ENCODE measurements at places on chromosomes 7 and 10.

DNA sequence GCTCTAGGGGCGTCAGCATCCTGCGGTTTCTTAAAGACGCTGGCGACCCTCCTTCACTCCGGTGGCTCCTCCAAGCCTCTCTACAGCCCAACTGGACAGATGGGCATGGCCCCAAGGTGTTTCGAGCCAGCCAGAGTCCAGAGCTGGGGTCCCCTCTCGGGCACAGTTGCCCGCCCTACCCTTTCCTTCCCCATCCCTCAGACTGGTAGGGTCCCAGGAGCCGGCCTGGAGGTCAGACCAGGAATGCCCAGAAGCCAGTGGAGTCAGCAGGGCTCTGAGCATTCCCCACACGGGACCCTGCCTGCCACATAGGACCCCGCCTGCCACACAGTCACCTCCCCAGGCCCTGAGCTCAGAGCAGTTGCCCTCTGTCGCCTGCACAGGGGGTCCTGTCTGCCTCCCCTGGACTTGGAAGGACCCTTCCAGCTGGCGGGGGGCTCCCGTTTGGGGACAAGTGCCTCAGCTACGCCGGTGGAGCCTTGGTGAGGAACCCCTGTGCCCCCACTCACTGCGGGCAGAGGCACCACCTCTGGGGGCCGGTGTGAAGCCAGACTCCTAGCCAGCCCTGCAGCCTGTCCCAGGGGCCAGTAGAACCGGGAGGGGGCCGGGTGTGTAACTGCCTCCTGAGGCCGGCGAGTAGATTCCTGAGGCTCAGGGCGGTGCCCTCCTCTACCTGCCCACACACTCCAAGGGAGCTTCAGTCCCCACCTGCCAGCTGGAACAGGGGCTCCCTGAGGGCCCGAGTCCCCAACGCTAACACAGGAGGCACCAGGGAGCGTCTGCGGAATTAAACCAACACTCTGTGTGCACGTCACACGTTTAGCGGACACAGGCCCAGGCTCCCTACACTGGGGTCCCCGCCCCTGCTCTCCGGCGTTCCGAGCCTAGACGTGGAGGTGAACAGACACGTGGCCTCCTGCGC, 19.4 kb upstream of the PDGFA start:
- no peak overlapping the region for H3K27ac ChIP-seq
- H3K27me3 ChIP-seq = peaks cover 8% of the 10 kb centered on the region
- DNase-seq = no peak
- no peaks in the 10 kb centered on the region for H3K4me1 ChIP-seq

GRCh38 chr10:52463826-52464225, 149.7 kb downstream of the DKK1 start:
- DNase-seq = no peak
- no peaks in the 10 kb centered on the region for H3K4me1 ChIP-seq
- no peaks in the 10 kb centered on the region for H3K27me3 ChIP-seq
- no peak overlapping the region for H3K27ac ChIP-seq
- H3K4me3 ChIP-seq = no peak overlapping the region
- H3K36me3 ChIP-seq = no peaks in the 10 kb centered on the region

GRCh38 chr10:33272635-33273034, 61.8 kb downstream of the NRP1 start:
- H3K4me1 ChIP-seq = peaks cover 44% of the 10 kb centered on the region
- H3K36me3 ChIP-seq = peaks cover 50% of the 10 kb centered on the region

DNA sequence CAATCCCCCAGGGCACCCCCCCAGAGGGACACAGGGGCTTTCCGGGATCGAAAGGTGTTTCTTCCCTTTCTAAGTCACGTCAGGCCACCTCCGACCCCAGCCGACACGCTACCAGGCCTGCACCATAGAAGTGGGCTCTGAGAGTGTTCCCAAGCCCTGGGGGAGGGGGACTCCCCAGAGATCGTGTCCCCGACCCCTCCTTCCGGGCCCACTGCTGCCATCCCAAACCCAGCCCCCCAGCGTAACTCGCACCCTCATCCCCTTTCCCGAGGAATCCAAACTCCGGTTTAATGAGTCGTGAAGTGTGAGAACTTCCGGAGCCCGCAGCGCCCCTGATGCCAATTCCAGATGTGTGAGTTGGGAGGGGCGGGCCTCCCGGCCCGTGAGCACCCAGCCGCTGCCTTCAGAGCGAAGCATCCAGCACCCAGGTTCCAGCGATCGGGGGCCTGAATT, 11.3 kb downstream of the UNCX start:
- no peak for DNase-seq
- H3K27ac ChIP-seq = no peak overlapping the region
- no peak overlapping the region for H3K4me3 ChIP-seq
- H3K4me1 ChIP-seq = peaks cover 3% of the 10 kb centered on the region
- H3K27me3 ChIP-seq = peaks cover 31% of the 10 kb centered on the region

DNA sequence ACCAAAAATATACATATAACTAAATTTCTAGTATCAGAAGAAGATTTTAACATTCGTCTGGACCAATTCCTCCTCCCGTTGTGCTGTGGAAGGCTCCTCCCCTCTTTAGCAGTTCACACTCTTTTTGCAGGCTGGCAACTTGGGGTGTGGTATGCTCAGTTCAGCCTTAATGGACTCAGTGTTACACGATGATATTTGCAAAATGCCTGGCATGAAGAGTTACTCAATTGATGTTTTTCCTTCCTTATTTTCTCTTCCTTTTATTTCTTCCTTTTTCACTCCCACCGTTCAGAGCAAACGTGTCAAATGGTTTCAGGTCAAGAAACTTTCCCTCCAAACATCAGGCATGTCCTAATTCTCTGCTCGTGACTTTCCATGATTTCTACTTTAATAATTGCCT, 248.3 kb downstream of the PHF14 start:
- no peaks in the 10 kb centered on the region for H3K36me3 ChIP-seq
- no peaks in the 10 kb centered on the region for H3K4me1 ChIP-seq
- no peak overlapping the region for H3K4me3 ChIP-seq
- H3K27me3 ChIP-seq = peaks cover 2% of the 10 kb centered on the region
- no peak for DNase-seq
- H3K27ac ChIP-seq = no peak overlapping the region

GRCh38 chr10:14017467-14017866, 313.3 kb downstream of the FRMD4A start:
- no peaks in the 10 kb centered on the region for H3K36me3 ChIP-seq
- H3K4me1 ChIP-seq = peaks cover 22% of the 10 kb centered on the region
- DNase-seq = no peak
- no peak overlapping the region for H3K4me3 ChIP-seq

DNA sequence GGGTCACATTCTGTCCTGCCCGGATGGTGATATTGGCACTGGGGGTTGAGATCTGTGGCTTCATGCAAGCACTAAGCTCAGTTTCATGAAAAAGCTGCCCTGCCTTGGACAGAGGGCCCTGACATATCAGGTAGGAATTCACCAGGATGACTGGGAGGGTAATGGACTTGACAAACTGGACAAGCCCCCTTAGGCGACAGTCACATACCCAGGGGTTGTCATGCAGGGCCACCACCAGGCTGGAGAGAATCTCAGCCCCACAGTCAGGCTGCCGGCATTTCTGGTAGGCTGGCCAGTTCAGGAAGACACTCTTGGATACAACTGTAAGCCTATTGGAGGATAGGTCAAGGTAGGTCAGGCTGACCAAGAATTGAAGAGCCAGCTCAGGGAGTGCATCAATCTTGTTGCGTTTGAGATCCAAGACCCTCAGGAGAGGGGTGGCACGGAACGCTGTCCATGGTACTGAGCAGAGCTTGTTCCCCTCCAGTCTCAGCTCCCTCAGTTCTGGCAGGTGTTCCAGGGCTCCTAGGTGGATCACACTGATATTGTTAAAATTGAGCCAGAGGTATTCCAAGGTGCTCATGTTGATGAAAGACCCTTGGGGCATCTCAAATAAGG, 824 bp downstream of the LRIT2 start:
- H3K36me3 ChIP-seq = no peaks in the 10 kb centered on the region
- DNase-seq = peak; percentile 53
- peaks cover 7% of the 10 kb centered on the region for H3K27me3 ChIP-seq
- H3K27ac ChIP-seq = no peak overlapping the region
- H3K4me3 ChIP-seq = no peak overlapping the region
- no peaks in the 10 kb centered on the region for H3K4me1 ChIP-seq

DNA sequence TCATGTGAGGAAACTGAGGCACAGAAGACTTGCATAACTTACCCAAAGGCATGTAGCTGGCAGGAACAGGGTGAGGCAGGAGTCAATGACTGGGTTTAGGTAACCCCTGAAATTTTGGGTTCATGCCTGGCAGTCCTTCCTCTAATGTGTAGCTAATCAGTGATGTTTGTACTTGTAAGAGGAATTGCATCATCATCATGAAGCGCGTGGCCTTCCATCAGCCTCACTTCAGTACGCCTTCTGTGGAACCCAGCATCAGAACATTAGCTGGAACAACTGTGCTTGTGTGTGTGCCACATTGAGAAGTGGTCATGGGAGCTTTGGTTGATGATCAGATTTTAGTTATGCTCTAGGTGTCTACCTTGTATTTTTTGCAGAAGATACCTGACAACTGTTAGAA, 18.2 kb upstream of the STMP1 start:
- H3K4me1 ChIP-seq = peaks cover 13% of the 10 kb centered on the region
- H3K27me3 ChIP-seq = no peaks in the 10 kb centered on the region
- peaks cover 26% of the 10 kb centered on the region for H3K36me3 ChIP-seq

GRCh38 chr10:21385536-21385935, 139.9 kb downstream of the SKIDA1 start:
- H3K36me3 ChIP-seq = no peaks in the 10 kb centered on the region
- H3K4me3 ChIP-seq = no peak overlapping the region

DNA sequence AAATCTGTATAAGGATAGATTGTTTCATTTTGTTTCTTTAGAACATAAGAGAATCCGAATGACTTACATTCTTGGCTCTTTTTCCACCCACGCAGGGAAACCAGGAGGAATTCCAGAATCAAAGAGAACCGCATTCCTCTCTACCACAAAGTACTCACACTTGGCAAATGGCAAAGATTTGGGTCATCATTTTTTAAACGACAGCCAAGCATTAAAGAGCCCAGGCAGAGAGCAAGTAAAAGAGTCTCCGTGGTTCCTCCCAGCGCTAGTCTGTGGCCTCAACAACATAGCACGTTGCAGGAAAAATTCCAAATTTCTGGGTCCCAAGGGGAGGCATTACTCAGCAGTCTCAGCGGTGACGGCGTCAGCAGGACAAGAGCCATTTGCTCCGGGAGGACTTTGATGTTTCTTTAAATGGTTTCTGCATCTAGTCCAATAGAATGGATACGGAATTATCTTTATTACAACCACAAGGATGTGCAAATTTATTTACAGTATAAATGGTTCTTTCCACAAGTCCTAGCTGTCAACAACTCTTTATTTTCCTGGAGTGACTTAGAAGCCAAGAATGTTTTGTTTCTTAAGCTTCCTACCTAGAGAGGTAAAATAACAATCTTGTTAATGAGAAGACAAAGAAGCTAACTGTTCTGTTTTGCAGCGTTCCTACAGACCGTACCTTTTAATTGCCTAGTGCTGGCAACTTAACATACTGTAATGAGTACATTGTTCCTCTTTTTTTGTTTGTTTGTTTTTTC, 232.5 kb downstream of the SKIDA1 start:
- H3K4me1 ChIP-seq = peaks cover 24% of the 10 kb centered on the region
- no peaks in the 10 kb centered on the region for H3K36me3 ChIP-seq
- H3K4me3 ChIP-seq = peak overlapping the region; percentile 62
- H3K27me3 ChIP-seq = peaks cover 1% of the 10 kb centered on the region
- DNase-seq = peak; percentile 51

GRCh38 chr7:30694218-30694745, 12.0 kb upstream of the CRHR2 start:
- H3K4me3 ChIP-seq = no peak overlapping the region
- DNase-seq = no peak

DNA sequence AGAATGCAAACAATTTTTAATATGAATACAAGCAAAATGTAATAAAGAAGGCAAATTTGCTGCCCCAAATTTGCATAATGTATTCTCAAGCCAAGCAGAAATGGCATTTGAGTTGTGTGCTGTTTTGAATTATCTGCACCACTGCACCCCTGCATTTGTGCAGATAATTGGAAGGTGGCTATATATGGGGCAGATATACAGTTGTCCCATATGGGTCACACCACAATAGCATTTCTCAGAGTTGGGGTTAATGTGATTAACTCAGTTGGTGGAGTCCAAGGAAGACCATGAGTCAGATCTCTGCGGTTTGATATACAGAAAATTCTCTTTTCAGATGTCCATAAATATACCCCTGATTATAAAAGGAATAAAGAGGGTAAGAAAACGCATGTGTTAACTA, 68.9 kb upstream of the EXOC4 start:
- H3K36me3 ChIP-seq = no peaks in the 10 kb centered on the region
- no peak for DNase-seq
- H3K27me3 ChIP-seq = no peaks in the 10 kb centered on the region
- H3K27ac ChIP-seq = no peak overlapping the region
- no peak overlapping the region for H3K4me3 ChIP-seq

- no peak overlapping the region for H3K4me3 ChIP-seq
- DNase-seq = no peak
- peaks cover 1% of the 10 kb centered on the region for H3K27me3 ChIP-seq
Observed at GRCh38 chr10:66919248-66919647, 6.6 kb upstream of the LRRTM3 start.

- no peak overlapping the region for H3K4me3 ChIP-seq
- no peaks in the 10 kb centered on the region for H3K27me3 ChIP-seq
- H3K36me3 ChIP-seq = no peaks in the 10 kb centered on the region
- H3K27ac ChIP-seq = no peak overlapping the region
Observed at GRCh38 chr10:31262672-31263071, 56.3 kb upstream of the ZEB1 start.

GRCh38 chr10:26335574-26336093, 102.5 kb upstream of the APBB1IP start:
- no peak for DNase-seq
- no peaks in the 10 kb centered on the region for H3K36me3 ChIP-seq
- no peak overlapping the region for H3K27ac ChIP-seq
- peaks cover 1% of the 10 kb centered on the region for H3K27me3 ChIP-seq
- no peak overlapping the region for H3K4me3 ChIP-seq

DNA sequence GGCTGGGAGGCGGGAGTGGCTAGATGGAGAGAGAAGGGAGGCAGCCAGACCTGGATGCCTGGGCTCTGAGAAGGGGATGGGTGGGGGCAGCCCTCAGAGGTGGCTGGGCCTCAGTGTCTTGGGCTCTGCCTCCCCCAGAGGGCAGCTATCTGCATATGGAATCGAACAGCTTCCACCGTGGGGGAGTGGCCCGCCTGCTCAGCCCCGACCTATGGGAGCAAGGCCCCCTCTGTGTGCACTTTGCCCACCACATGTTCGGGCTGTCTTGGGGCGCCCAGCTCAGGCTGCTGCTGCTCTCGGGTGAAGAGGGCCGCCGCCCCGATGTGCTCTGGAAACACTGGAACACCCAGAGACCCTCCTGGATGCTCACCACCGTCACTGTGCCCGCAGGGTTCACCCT, 3.3 kb downstream of the ZAN start:
- H3K27ac ChIP-seq = no peak overlapping the region

DNA sequence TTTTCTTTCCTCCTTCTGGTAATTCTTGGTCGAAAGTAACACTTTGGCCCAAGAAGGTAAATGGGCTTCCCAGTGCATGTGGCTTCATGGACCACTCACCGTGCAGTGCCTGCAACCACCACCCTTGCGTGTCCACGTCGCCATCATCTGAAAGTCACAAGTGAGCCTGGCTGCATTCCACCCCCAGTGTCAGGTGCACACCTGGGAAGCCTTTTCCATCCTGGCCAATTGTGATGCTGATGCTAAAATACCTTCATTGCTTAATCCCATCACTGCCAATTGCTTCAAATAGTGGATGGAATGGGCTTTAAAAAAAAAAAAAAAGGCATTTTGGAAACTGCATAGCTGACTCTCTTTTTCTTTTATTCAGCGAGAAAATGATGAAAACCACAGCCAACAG, 228.9 kb downstream of the ARHGAP21 start:
- peaks cover 21% of the 10 kb centered on the region for H3K36me3 ChIP-seq
- peaks cover 25% of the 10 kb centered on the region for H3K4me1 ChIP-seq
- no peak for DNase-seq
- H3K4me3 ChIP-seq = no peak overlapping the region
